ENCODE measurements at places on chromosomes 2 and 18.

DNA sequence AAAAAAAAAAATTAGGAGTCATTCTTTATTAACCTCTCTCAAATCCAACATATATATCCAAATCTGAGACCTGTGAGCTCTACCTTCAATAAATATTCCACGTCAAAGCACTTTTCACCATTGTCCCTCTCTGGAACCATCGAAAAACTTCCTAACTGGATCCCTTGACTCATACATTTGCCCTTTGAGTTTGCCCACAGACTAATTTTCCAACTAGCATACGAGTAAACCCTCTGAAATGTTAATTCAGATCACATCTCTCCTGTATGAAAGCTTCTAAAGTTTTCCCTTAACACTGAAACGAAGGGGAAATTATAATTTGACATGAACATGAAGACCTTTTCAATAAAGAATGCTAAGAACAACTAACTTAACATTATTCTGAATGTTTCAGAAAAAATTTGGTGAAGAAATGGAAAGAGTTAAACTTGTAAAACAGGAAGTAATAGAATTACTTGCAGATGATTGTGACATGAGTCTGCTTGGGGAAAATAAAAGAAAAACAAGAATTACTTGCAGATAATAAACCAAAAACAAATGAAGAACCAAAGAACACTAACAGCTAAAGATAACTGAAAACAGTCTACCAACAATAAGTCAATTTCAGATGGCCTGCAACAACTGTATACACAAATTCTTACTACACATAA lies 110.6 kb downstream of the C2orf74 start:
- no peak for DNase-seq

DNA sequence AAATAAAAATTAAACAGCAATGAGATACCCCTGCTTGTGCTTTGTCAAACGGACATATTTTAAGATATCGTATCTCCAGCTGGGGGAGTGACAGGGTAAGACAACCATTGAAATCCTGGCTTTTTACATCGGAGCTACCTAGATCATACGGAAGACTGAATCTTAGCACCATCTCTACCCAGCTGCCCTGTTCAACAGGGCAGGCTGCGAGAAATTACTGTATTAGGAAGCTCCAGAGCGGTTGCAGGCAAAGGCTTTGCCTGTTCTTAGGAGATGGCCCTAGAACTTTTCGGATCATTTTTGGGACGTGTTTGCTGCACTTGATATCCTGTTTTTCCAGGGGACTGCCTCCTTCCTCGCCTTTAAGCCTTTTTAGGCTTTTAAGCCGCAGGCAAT lies 2.0 kb upstream of the PRKCE start:
- DNase-seq, result no peak

GRCh38 chr2:152542995-152543481 lies 174.2 kb downstream of the PRPF40A start:
- no peak for DNase-seq

DNA sequence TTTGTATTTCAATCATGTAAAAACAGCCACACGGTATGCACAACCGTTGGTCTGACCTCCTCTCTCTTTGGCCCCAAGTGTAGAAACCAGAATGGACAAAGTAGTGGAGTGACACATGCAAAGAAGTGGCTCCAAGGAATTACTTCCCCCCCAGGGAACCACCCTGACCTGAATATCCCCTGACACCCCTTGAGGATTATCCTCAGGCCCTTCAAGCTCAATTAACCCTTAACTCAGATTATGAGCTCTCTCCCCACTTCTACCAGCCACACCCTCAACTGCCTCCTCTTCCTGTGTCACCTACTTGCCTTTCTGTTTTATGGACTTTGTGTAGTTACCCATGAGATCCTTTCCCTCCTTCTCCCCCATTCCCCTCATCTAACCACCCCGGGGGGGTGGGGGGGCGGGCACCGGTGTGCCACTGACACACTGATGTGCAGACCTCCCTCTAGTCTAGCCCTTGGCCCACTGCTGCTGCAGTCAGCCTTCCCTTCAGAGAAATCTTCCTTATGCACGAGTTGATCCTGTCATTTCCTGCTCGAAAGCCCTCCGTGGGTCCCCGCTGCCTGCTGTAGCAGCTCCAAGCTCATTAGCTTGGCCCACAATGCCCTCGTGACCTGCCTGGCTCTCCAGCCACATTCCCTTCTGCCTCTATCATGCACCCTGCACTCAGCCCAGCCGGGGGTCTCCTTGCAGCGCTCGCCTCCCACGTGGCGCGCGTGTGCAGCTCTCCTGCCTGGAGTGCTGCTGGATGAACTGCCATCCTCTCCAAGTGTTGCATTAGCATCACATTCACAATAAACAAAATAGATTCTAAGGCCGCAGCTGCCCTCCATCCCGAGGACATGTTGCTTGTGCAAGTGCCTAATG lies 40.1 kb upstream of the TMEM177 start:
- DNase-seq, result no peak

GRCh38 chr2:145017149-145017548 lies 497.2 kb upstream of the ZEB2 start:
- DNase-seq, result no peak

- DNase-seq, result no peak
These were observed 222.7 kb downstream of the PHLPP1 start for GRCh38 chr18:62938006-62938405.

DNA sequence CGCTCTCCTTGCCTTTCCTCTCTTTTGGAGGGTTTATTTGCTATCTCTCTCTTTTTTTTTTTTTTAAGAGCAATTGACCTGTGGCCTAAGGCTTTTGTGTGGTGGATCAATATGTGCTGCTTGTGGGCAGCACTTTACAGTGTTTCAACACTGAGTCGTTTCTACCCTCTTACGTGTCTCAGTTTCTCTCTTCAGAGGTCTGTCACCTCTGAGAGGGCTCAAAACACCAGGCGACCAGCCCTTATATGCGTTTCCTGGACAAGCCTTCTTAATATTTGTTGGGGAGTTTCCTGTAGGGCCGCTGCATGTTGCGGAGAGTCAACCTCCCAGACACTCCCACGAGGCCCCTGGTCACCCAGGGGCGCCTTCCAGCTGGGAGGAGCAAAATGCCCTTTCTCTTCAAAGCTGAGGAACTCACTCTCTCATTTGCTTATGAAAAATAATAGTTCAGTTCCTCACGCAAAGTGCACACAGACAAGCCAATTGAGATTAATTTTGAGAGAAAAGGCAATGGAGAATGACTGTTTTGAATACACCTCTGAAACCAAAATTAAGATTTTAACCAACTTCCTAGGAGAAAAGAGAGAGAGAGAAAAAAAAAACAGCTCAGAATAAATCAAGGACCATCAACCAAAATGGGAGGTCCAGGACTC lies 96.3 kb upstream of the B3GNT2 start:
- DNase-seq, result no peak

DNA sequence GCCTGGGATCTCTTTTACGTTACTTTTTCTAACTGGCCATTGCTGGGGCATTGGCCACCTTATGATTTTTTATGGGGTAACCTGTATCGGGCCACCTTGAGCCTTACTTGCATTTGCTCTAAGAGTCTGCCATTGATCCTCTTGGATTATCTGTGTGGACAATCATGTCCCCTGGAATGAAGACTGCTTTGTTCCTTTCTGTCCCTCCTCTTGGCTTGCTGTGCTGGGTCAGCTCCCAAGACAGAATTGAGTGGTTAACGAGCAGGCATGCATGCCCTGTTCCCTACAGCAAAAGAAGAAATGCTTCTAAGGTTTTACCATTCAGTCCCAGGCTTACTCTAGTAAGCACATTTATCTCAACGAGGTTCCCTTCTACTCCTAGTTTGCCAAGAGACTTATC lies 46.3 kb downstream of the MAL start:
- no peak for DNase-seq

- no peak for DNase-seq
These were observed 195.9 kb downstream of the SH3RF3 start for GRCh38 chr2:109324861-109325260.

DNA sequence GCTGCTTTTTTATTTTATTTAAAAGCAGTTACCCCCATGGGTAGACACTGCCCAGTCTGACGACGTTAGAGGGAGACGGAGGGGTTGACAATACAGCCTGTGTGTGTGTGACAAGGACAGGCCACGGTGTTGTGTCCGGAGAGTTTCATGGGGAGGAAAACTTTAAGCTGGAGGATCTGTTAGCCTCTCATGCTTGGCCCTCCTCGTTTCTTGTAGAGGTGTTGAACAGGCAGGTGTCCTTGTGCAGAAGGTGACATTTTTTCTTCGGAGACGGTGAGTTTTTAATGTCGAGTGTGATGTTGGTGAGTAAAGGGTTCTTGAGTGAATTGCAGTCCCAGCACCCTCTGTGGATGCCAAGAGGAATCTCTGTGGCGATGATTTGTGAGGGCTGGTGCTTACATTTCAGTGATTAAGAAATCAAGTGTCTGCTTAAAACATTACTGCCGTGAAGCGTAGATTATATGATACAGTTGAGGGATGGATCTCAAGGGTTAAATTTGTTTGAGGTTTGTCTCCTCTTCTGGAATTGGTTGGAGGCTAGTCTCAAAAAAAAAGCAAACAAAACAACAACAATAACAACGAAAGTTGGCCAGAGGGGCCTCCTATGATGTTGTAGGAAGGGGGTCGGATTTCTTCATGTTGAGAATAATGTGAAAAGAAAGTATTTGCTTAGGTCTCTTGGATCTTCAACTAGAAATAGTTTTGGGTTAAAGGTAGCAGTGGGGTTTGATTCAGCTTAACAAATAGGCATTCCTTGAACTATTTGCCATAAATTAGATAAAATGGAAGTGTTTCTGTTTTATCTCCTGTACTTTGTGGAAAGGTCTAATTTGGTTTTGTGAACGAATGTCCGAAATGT lies 1.6 kb downstream of the NCOA1 start:
- no peak for DNase-seq

GRCh38 chr2:132788310-132788838 lies 118.4 kb upstream of the LYPD1 start:
- DNase-seq, result no peak

DNA sequence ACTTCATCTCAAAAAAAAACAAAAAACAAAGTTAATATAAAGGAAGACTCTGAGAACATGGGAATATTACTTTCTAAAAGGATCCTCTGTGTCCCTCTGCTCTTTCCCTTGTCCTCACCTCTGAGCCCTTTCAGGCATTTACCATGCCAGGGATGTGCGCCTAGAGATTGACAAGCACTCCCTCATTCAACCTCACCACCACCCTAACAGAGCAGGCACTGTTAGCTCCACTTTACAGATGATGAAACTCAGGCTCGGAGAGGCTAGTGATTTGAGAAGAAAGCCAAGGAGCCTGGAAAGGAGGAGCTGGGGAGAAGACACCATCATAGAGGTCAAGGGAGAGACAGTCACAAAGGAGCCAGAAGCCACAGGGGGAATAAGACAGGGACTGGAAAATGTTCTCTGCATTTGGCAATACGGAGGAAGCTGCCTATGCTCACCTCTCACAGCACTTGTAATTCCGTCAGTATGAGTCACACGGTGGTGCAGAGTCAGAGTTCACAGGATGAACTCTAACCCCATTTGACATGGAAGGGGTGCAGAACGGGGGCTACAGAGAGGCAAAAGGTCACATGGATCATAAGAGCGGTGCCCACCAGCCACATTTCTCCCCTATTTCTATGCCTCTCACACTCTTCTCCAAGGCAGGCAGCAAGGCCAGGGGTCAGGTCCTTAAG lies 101.8 kb upstream of the NFU1 start:
- DNase-seq, result no peak

DNA sequence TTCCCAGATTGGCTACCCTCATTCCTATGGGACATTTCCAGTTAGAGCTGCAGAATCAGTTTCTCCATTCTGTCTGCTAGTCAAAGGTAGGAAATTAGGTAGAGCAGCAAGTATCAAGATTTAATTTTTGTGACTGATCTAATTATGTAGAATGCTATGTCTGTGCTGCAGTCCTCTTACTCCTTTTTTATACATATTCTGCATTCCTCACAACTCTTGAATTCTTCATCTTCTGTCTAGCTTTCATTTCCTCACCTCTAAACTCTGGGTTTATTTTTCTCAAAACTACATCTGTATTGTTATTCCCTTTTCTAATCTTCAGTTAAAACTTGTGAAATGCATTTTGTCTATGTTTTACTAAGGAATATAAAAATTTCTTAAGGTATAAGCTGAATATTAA lies 8.6 kb downstream of the SGO2 start:
- no peak for DNase-seq

DNA sequence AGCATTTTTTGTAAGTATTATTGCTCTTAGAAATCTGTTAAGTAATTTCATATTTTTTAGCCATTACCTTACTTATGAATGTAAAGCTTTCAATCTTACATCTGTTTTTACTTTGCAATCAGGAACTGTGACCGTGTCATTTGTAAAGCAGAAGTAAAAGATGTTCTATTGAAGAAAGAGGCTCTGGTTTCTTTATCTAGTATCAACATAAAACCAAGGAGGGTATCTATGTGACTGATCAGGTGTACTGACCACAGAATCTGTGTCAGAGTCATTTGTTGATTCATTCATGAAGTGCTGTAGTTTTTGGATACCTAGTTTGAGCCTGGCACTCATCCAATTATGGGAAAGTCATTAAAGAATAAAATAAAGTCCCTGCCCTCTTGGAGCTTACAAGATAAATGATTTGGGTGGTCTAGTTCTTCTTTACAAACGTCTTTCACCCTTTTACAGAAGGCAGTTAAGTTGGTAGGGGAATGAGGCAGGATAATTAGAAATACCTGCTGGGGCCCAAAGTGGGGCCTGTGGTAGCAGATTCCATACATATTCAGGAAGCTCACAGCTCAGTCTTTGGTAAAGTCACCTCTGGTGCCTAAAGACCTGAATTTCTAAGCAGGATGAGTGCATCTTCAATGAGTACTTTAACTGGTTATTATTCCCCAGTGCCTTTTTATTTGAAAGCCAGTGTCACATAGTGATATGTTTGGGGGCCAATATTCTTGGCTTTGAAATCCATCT lies 260.6 kb upstream of the NT5C1B start:
- DNase-seq, result no peak

DNA sequence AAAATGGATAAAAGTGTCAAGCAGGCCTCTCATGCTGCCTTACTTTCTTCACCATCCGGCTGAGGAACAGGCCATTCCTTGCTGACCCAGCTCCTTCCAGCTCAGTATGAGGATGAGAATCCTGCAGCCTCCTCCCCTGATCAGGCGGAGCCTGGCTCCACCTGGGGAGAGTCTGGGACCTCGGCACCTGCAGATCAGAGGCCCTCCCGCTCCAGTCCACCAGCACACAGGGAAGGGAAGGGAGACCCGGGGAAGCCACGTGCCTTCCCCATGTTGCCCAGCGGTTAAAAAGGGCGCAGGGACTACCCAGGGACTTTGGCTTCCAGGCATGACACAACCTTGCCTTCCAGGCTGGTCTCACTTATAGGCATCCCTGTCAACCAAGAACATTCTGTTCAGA lies 172.0 kb downstream of the NDUFA10 start:
- DNase-seq, result no peak

- no peak for DNase-seq
These were observed 88.7 kb downstream of the NEDD4L start for GRCh38 chr18:58132595-58133261.
